ENCODE measurements at places on chromosomes 5 and 9.
A peak's percentile ranks its signal among the peaks of the same experiment; 100 is the strongest.

- DNase-seq: no peak
Observed at GRCh38 chr5:154501566-154501965, 23.5 kb upstream of the HAND1 start.

GRCh38 chr9:78033870-78034269, 2.3 kb upstream of the GNAQ start:
- DNase-seq: no peak

- no peak for DNase-seq
Observed at GRCh38 chr9:83444110-83444509, 94.1 kb downstream of the FRMD3 start.

DNA sequence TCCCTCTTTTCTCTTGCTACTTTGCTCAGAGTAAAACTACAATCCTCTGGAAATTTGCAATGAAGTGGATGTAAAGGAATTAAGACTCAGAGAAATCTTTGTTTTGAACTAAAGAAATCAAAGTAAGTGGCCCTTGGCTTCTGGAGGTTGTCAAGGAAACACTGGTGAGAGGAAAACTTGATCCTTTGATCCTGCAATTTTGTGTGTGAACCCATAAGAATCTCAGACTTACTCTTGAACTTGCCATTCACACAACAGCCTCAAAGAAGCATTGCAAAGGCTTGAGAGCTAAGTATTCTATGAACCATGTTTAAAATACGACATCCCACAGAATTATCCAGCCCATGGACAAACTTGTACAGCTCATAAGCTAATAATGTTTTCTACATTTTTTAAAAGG, 827.5 kb downstream of the TAF11L14 start:
- no peak for DNase-seq

- DNase-seq: peak; percentile 14
Observed at GRCh38 chr9:92983984-92984589, 36.8 kb downstream of the FGD3 start.

GRCh38 chr5:139273322-139273571, 20.3 kb upstream of the MATR3 start:
- no peak for DNase-seq

DNA sequence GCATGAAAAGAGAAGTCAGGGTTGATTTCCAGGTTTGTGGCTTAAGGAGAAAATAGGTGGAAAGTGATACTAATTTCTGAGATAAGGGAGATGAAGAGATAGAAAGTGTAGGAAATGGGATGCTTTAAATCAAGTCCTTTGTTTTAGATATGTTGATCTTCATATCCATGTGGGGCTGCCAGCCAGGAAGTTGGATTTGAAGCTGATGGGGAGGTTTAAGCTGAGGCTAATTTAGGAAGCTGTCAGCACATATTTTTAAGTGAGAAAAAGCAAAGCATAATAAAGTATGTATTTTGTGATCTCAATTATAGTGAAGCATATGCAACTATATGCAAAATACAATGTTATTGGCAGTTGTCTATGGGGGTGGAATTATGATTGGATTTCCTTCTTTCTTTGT, 428.4 kb downstream of the CSNK1G3 start:
- DNase-seq: no peak

DNA sequence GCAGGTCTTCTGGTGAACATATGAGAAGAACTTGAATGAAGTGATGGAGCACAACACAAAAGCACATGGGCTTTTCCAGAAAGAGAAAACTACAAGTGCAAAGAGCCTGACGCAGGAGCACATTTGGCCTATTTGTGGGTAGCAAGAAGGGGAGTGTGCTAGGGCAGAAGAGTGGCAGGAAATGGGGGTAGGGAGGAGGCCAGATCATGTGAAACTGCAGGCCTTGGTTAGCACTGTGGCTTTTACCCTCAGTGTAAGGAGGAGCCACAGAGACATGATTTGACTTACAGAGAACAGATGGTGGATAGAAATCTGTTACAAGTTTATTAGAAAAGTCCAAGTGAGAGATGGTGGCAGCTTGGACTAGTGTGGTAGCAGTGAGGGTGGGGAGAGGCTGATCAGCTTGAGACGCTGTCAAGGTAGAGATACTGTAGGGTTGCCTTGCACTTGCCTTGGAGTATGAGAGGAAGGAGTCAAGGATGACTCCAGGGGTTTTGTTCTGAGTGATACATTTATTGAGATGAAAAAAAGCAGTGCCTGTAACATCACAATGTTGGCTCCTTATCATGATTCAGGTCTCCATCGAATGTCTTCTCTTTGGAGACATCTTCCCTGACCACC, 126.7 kb downstream of the PPP2R2B start:
- no peak for DNase-seq

GRCh38 chr5:101338226-101338625, 435.1 kb upstream of the ST8SIA4 start:
- DNase-seq: no peak

- DNase-seq: no peak
Observed at GRCh38 chr5:33300209-33300742, 140.5 kb upstream of the TARS1 start.

- no peak for DNase-seq
Observed at GRCh38 chr9:81088341-81088740, 601.0 kb downstream of the TLE1 start.

GRCh38 chr5:112419164-112419985, at the start of gene EPB41L4A:
Gene EPB41L4A (minus strand): TSS chr5:112419277. CDS start chr5:112419039, 238 bp downstream.
- DNase-seq: peak; percentile 53

DNA sequence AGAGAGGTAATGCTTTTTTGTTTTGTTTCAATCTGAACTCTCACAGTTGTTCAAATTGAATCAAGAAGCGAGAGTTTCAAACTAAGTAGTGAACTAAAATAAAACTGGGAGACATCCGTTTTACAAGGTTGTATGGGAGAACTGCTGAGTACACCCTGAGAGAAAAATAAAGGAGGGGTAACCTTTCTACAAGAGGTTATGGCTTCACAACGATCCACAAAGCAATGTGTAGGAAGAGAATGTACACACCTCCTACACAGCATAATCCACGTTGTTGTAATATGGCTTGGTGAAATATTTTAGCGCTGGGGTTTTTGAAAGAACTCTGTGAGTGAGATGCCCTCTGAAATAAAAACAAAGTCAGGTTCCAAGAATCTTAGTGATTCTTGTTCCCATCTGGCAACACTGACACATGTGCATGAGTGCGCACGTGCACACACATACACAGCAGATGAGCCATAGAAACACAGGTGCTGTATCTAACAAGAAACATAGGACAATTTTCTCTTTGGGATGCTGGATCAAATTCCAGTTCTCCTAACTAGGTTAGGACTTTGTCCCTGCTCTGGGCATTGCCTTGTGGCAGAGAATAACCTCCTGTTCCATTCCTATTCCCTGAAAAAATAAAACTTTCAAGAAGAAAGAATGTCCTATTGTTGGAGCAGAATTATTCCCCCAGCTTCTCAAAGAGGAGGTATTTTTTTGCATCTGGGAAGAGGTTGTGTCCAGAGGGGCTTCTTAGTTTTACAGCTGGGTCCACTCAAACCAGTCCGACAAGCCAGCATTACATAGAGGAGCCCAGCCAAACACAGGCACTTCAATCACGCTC, 94.5 kb upstream of the EFNA5 start:
- no peak for DNase-seq

Measured in foreskin melanocyte (primary cell).